DMS153 (cell line): ENCODE measurements at places on chromosomes 13 and 19.

DNA sequence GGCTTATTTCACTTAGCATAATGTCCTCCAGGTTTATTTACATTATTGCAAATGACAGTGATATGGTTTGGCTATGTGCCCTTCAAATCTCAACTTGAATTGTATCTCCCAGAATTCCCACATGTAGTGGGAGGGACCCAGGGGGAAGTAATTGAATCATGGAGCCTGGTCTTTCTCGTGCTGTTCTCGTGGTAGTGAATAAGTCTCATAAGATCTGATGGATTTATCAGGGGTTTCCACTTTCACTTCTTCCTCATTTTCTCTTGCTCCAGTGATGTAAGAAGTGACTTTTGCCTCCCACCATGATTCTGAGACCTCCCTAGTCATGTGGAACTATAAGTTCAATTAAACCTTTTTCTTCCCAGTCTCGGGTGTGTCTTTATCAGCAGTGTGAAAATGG, 109.6 kb downstream of the VWA8 start:
- DNase-seq: no peak

- no peak for DNase-seq
Measured at GRCh38 chr19:41893899-41894298, 10.9 kb downstream of the ARHGEF1 start.

DNA sequence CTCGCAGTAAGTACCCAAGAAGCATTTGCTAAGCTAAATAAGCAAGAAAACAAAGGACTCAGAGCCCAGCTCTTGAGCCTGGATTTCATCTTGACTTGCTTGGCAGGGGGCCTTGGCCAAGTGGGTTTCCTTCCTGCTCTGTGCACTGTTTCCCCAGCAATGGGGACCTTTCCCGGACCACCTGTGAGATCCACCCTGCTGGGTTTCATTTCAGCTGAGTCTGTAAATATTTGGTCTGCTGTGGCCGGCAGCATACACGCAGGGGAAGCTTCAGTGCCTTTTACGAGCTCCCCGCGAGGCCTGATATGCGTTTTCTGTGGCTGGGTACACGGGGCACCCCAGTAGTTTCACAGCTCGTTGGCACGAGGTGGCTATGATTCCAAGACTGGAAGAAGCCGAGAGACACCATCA, 12.4 kb upstream of the TINCR start:
- DNase-seq: no peak

- no peak for DNase-seq
Measured at GRCh38 chr19:47503826-47504150, 11.1 kb downstream of the NAPA start.

DNA sequence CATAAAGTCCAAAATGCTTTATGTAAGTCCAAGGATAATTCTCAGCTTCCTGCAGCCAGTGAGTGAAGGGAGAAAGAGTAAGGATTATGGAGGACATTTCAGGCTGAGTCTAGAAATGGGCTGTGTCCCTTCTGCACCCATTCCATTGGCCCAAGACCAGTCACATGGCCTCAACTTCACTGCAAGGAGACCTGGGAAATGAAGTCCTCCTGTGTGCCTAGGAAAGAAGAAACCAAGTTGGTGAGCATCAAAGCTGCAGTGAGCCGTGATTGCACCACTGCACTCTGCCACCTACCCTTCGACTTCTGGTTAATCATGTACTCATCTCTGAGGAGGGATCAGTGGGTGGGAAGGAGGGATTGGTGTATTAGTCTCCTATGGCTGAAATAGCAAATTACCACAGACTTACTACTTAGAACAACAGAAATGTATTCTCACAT, 3.6 kb upstream of the CD37 start:
- DNase-seq: no peak

GRCh38 chr13:92967923-92968322, 258.7 kb upstream of the GPC6 start:
- DNase-seq: no peak

DNA sequence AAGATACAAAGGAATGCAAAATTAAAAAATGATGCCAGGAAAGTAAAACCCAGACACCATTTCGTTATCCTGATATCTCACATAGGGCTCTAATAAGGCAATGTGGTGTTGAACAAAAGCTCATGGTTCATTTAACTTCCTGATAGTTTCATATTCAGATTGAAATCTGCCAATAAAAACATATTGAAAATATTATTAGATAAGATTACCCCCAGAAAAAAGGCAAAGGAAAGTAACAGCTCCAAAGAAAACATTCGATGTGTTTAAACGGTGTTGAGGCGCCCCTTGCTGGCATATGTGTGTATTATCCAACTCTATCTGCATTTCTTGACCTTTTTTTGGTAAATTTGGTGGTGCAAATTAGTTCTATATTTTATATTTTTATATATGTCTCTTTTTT, 75.9 kb downstream of the ESD start:
- DNase-seq: no peak

GRCh38 chr13:36769126-36769525, 49.9 kb upstream of the RFXAP start:
- DNase-seq: no peak

GRCh38 chr13:45607931-45608330, 7.6 kb downstream of the ERICH6B start:
- no peak for DNase-seq

DNA sequence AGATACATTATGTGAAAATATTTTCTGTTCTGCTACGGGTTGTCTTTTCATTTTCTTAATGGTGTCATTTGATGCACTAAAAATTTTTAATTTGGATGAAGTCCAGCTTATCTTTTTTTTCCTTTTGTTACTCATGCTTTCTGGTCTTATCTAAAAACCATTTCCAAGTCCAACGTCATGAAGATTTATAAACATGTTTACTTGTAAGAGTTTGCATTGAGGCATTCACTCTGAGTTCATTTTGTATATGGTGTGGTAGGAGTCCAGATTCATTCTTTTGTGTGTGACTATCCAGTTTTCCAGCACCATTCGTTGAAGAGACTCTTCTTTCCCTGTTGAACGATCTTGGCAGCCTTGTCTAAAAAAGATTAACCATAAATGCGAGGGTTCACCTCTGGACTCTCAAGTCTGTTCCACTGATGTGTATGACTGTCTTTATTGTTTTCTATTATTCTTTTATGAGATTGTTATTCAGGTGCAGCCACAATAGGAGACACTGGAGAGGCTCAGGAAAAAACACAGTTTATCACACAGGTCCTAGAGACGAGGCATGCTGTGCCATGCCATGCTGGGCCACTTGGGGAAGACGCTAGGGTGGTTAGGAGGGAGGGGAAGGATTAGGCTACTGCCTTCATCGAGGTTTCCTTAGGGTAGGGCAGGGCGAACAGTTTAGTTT, 35.0 kb downstream of the NAA16 start:
- DNase-seq: no peak

DNA sequence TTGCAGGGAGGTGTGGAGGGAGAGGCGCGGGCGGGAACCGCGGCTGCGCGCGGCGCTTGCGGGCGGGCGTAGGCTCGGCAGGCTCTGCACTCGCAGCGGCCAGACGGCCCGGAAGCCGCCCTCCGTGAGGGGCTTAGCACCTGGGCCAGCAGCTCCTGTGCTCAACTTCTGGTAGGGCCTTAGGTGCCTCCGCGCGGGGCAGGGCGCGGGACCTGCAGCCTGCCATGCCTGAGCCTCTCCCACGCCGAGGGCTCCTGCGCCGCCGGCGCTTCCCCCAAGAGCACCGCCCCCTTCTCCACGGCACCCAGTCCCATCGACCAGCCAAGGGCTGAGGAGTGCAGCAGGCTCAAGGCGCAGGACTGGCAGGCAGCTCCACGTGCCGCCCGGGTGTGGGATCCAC, 940.8 kb upstream of the PCDH9 start:
- DNase-seq: no peak

DNA sequence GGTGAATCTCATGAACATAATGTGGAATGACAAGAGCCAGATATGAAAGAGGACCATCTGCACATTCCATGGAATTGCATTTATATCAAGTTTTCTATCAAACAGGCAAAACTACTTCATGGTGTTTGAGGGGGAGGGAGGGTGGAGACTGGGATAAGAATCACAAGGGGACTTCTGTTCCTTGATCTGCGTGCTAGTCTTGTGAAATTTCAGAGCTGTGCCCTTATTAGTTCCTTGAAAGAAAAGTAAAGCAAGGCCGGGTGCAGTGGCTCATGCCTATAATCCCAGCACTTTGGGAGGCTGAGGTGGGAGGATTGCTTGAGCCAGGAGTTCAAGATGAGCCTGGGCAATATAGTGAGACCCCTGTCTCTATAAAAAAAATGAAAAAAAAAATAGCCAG, 30.2 kb upstream of the CEBPG start:
- no peak for DNase-seq

DNA sequence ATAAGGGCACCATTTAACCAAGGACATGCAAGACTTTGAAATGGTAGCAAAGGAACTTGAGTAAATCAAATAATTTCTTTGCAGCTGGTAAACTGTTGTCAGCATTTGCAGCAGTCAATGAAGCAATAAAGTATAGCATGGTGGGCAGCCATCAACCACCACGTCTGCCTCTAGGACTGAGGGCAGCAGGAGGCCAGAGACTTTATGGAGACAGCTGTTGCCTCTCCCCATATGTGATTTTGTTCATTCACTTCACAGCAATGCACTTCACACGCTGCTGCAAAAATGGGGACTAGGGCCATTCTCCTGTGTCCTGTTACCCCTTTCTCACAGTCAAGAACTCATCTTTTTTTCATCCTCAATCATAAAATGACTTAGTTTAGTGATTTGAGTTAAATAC, 51.3 kb upstream of the PCDH9 start:
- DNase-seq: no peak

GRCh38 chr19:15935167-15935702, 906 bp upstream of the CYP4F11 start:
- no peak for DNase-seq

DNA sequence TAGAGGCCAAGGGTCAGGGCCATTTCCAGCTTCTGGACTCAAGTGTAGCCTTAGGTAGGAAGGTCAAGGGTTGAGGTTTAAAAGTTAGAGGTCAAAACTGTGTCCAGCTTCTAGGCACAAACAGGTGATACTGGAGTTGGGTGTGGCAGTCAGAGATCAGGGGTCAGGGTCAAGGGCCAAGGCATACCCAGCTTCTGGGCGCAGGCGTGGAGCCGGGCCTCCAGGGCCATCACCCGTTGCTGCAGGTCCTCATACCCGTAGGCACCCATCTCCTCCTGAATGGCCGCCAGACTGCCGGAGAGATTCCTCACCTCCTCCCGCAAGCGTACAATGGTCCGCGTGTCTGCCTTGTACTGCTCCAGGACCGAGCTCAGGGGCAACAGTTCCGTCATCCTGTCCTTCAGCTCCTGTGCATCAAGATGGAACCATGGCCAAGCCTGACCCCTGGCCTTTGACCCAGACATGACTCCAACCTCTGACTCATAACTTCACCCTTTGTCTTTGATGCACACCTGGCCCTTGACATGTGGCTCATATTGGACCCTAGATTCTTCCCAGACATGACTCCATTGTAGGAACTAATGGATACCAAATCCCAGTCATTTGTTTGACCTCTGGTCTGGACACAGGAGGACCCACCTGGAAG, 22.1 kb downstream of the PIN1 start:
- no peak for DNase-seq

DNA sequence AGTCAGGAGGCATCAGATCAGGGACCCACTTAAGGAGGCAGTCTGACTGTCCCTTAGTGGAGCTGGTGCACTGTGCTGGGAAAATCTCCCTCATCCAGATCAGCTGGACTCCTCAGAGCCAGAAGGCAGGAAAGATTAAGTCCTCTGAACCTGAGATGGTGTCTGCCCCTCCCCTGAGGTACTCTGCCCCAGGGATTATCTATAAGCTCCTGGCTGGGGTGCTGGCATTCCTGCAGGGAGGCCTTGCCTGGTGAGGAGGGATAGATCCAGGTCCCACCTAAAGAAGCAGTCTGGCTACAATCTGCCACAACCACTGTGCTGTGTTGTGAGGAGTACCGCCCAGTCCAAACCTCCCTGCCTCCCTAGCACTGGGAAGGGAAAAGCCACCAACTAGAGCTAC, 81.2 kb downstream of the NHLRC3 start:
- no peak for DNase-seq

DNA sequence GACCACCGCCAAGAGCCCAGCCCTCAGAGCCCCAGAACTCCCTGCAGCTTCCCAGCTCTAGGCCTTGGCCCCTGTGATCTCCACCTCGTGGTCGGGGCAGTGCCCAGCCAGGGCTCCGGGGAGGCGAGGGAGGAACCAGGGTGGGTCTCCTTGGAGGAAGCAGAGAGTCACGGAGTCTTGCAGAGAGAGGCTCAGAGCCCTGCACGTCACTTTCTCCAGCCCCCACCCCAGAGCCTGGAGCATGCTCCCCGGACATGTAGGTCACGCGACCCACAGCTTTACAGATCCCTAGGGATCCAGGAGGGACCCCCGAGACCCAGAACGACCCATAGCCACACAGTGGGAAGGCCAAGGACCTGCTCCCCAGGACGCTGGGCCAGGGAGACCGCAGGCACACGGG, 11.9 kb downstream of the GADD45B start:
- DNase-seq: no peak

- DNase-seq: no peak
Measured at GRCh38 chr13:24348385-24348784, 39.0 kb downstream of the C1QTNF9 start.

DNA sequence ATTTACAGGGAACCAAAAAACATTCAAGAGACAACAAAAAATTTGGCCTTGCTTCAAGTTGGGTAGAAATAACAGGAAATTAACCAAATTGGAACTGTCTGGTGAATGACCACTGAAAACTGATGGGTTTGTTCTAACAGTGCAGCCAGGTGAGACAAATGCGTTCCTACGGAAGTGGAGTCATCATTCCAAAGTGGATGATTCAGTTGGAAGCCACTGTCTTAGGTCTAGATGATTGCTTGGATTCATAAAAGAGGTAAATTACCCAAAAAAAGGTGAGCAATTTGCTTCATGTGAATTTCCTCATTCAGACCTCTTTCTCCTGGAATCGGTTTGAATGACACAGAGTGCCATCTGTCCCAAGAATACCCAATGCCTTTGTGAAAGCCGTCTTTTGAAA, 87.1 kb upstream of the IPO5 start:
- no peak for DNase-seq

DNA sequence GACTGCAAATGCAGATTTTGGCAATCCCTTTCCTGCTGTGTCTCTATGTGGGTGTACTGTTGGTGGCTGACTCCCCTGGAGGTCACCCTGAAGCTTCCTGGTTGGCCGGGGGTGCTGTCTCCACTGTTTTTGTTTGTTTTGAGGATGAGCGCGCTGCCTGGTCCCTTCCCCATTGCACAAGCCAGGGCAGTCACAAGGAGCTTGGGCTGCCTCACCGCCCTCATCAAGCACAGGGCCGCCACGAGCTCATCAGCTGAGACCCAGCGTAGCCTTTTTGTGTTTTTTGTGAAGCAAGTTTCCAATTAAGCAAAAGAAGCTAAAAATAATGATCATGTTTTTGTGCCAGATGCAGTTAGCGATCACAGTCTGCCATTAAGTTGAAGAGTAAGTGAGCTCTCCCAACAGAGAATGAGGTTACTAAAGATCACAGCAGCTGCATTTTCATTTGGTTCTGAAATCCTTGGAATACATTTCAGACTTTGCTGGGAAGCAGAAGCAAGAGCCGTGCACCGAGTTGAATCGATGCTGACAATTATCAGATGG, 57.8 kb downstream of the GGACT start:
- peak; percentile 20 for DNase-seq

DNA sequence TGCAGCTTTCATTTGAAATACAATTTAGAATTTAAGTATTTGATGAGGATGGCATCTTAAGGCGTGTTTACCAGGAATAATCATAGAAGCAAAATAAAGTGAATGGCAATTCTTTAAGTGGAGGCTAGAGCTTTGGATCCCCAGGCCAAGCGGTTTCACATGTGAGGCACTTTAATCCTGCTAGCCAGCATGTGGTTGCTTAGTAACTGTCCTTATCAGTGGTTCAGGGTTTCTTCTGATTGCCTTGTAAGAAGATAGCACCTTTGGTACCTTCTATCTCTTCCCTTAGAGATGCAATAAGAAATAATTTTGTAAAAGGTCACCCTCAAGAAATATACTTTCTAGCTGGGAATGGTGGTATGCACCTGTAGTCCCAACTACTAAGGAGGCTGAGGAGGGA, 38.9 kb upstream of the SERP2 start:
- no peak for DNase-seq
